Activated T-cell treated with anti-CD3 and anti-CD28 coated beads for 4 hours (primary cell): ENCODE measurements at places on chromosomes 1 and 21.

DNA sequence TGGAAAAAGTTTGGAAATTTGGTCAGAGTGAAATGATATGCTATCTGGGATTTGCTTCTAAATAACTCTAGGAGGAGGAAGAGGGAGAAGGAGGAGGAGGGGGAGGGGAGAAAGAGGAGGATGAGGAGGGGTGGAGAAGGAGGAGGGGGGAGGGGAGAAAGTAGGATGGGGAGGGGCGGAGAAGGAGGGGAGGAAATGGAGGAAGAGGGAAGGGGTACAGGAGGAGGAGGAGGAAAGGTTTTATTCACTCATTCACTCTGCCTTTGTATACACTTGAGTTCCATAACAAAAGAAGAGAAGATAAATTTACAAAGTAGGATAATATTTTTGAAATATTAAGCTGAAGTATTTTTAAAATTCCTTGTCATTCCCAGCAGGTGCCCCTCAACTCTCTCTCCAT is 6.3 kb upstream of the VPS26C start:
- no peak for DNase-seq

- DNase-seq = no peak
Observed at GRCh38 chr1:229940684-229941083, 126.4 kb upstream of the GALNT2 start.

DNA sequence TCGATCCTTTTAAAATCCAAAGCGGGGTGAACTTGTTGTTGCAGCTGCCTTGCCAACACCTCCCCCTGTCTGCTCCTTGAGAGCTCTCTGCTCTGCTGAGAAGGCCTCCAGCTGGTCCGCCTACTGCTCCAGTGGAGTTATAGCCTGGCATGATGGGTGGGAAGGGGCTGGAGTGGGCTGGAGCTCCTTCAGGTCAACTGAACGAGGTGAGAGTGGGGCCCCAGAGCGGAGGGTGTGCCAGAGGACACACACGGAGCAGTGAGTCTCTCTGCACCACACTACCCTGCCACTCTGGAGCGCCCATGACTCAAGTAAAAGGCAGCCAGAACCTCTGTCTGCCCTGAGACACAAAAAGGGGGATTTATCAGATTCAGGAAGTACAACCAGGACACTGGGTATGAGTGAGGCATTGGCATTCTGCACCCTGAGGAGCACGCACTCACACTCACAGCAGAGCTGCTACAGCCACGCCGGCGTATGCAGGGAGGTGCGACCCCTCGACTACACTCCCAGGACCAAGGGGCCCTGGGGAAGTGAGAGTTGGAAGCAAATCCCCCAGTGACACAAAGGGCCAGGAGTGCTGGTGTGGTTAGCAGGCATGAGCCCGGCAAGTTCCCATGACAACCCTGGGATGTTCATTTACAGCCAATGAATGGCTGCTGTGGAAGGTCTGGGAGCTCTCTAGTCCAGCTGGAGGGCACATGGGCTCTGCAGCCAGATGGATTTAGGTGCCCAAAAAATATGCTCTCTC is 28.0 kb upstream of the EVA1B start:
- DNase-seq = no peak

- no peak for DNase-seq
Observed at GRCh38 chr1:207987164-207987563, 76.2 kb upstream of the CD34 start.

DNA sequence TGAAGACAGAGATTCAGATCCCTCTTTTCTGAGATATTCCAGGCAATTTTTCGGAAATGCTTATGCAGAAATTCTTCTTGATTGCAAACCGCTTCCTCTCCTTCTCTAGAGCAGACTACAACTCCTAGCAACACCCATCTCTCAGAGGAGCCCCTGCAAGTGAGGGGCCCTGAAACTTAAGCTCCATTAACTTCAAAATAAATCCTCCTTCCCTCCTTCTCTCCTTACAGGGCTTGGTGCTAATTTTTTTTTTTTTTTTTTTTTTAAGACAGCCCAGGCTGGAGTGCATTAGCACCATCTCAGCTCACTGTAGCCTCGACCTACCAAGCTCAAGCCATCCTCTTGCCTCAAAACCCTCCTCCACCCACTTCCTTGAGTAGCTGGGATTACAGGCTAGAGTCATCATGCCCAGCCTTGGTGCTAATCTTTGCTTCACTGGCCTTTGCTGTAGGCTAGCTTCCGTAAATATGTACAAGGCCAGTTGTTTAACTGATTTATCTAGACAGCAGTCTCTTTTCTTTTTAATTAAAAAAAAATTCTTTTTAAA is 30.2 kb upstream of the SFPQ start:
- DNase-seq = no peak

GRCh38 chr1:154777154-154777553 is 92.9 kb downstream of the KCNN3 start:
- no peak for DNase-seq

- DNase-seq = no peak
Observed at GRCh38 chr21:42040411-42041180, 30.4 kb upstream of the ZBTB21 start.

DNA sequence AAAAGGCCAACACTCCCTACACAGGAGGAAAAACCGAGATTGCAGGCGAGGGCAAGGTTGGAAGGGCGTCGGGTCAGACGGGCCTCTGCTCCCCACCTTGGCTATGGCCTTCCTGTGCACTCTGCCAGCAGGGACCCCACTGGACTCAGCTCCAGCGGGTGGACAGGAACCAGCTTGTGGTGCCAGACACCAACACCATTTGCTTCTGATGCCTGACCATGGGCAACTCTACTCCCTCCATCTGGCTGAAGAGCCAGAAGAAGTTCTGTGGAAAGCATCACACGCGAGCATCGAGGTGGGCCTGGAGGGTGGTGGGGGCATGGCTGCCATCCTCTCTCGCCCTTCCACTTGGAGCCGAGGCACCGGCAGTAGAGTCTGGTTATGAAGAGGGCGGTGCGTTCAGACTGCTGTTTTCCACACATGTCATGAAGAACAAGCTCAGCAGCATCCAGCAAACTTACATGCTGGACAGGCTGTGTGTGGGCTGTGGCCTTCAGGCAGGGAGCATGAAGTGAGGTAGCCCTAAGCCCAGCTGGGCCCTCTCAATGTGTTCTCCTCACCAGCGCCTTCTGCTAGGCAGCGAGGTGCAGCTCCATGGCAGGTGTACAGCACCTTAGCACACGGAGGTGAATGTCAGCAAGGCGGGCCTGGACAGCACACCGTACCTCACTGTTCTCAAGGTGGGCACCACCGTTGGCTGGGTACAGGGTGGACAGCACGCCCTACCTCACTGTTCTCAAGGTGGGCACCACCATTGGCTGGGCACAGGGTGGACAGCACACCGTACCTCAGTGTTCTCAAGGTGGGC is 15.6 kb upstream of the ZNF669 start:
- no peak for DNase-seq

GRCh38 chr1:53369034-53369750 is 41.3 kb upstream of the LRP8 start:
- DNase-seq = no peak

GRCh38 chr1:9888886-9889285 is 21.2 kb downstream of the CTNNBIP1 start:
- no peak for DNase-seq

GRCh38 chr1:6329851-6330250 is 63.7 kb downstream of the ACOT7 start:
- DNase-seq = no peak

GRCh38 chr1:24724345-24725208 is 20.7 kb upstream of the CLIC4 start:
- no peak for DNase-seq

DNA sequence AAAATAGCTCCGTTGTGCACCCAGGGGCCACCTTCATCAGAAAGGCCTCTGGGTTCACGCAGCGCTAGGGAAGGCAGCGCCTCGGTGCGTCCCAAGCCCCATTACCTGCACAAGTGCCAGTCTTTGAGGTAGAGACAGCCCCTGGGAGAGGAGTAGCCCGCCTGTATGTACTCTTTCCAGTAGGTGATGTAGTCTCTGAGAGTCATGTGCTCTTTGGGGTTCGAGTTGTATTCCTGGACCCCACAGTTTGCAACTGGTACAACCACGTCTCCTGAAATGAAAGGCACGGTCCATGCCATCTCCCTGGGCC is 601 bp downstream of the JMJD4 start:
- DNase-seq = no peak

- DNase-seq = no peak
Observed at GRCh38 chr1:10772711-10773110, 23.7 kb downstream of the CASZ1 start.

DNA sequence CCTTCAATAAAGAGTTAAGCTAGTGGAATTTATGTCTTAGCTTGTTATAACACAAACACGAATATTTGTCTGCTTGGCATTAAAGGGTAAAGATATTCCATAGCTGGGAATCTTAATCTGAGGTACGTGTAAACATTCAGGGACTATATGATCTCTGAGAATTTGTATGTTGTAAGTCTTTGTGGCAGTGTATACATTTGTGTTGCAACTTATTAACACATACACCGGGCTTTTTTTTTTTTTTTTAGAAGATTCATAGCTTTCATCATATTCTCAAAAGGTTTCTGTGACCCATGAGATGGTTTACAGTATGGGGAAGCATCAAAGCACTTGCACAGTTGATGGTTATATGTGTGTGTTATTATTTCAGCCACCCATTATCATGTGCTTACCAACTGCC is 3.0 kb downstream of the GGPS1 start:
- DNase-seq = no peak

GRCh38 chr1:58942759-58943191 is 158.9 kb upstream of the JUN start:
- DNase-seq = no peak

- no peak for DNase-seq
Observed at GRCh38 chr1:206662396-206663092, 22.2 kb upstream of the MAPKAPK2 start.

DNA sequence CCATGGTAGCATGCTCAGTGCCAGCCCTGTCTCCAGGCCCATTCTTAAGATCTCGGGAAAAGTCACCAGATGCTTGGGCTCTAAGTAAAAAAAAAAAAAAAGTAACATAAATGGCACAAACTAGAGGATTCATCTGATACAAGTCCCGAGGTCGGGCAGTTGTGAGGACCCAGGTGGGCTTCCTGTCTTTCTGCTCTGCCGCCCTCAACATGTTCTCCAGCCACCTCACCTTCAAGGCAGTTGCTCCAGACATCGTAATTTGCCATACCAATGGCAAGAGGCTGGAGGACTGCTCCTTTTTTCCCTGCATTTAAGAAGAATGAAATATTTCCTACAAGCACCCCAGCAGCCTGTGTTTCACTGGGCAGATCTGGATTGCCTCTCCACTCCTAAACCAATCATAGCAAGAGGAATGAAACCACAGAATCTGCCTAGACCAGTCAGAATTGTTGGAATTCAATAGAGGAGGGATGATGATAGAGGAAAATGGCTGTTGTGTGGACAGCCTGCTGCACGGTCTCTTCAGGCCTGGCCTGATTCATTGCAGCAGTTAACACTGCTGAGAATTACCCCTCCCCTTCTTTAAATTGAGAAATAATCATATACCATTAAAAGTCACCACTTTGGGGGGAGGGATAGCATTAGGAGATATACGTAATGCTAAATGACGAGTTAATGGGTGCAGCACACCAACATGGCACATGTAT is 5.4 kb downstream of the HMGN2 start:
- no peak for DNase-seq

DNA sequence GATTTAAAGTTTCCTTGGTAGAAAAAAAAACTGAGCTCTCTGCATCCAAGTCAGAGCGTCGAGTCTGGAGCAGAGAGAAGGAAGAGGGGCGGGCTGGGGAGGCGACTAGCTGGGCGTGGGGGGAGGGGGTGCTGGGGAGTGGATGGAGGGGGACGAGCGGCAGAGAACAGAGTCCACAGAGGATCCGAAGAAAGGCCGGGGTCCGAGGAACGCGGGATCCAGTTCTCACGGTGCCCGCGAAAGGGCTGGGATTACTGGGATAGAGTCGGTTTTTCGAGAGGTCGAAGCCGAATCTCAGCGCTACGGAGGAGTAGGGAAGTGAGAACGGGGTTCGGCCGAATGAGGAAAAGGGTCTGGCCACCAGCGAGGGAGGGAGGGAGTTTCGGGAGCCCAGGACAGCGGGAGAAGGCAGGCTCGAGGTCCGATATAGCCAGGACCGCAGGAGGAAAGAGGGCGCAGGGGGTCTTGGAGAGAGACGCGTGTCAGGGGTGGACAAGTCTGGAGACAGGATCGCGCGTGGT is 665 bp downstream of the DAB1 start:
- DNase-seq = no peak

DNA sequence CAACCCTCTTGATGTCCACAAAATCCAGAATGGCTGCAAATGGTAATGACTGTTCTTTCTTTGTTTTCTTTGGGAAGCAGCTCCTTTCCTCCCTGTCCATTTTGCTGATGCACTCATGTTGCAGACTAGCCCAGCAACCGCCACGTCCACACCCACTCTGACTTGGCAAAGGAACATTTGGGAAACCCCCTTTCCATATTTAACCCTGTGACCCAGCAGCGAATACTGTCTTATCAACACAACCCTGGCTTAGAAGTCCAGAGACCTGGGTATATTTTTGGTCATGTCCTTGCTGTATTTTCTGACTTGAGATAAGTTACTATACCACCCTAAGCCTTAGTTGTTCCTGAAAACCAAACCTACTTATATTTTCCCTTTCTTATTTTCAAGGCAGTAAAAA is 18.1 kb upstream of the SHE start:
- DNase-seq = no peak

- DNase-seq = no peak
Observed at GRCh38 chr1:25469177-25469576, 38.5 kb downstream of the MACO1 start.

DNA sequence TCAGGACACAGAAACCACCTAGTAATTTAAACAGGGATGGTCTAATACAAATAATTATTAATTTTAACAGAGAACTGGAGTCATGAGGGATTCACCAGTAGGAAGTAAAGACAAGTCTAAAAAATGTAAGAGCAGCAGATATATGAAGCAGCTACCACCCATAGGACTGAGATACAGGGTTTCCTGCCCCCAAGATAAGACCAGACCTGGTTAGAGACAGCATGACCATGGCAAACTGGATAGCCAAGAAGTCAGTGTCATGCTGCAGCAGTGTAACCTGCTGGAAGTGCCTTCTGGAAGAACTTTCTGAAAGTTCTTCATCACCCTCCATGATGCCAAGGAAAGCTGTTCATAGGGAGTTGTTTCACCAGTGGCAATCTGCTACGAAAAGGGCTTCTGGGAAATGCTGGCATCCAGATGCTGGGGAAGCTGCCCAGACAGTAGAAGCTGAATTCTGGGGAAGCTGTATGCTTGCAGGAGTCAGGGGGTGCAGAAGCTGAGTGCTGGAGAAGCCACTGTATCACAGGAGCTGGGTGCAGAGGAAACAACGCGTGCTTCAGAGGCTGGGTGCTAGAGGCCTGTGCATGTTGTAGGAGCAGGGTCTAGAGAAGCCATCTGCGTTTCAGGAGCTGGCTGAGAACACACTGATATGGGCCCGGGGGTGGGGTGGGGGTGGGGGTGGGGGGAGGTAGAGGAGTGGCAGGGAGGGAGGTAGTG is 356.4 kb downstream of the DISC1 start:
- DNase-seq = no peak

GRCh38 chr1:2943686-2944260 is 77.5 kb upstream of the ACTRT2 start:
- no peak for DNase-seq

GRCh38 chr1:96863449-96863848 is 141.9 kb downstream of the PTBP2 start:
- no peak for DNase-seq

- no peak for DNase-seq
Observed at GRCh38 chr1:46643368-46643775, 24.8 kb downstream of the ATPAF1 start.

- DNase-seq = no peak
Observed at GRCh38 chr1:222886878-222887351, 72.1 kb downstream of the DISP1 start.
